ENCODE measurements at places on chromosomes 1 and 21.

GRCh38 chr1:50197216-50197615, 88.5 kb downstream of the ELAVL4 start:
- no peak for DNase-seq

GRCh38 chr1:89733748-89734147, 87.1 kb upstream of the LRRC8D start:
- no peak for DNase-seq

DNA sequence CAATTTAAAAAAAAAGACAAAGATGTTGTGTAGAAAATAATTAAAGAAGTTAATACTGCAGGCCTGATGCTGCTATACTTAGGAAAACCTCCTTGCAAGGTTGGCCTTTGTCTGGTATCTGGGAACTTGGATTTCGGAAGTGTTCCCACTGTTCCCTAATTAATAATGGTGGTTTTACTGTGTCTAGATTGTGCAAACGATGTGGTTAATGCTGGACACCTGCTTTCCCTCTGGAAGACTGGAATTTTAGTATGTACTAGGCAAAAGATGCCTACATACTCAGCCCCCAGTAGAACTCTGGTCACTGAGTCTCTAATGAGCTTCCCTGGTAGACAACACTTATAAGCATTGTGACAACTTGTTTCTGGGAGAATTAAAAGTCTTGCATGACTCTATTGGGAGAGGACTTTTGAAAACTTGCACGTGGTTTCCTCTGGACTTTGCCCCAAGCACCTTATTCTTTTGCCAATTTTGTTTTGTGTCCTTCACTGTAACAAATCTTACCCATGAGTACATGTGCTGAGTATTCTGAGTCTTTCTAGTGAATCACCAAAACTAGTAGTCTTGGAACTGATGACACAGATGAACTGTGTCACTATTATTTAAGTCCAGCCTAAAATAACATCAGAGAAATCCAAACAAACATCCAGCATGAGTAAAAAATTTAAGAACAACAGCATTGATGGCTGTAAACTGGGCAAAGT, 40.4 kb downstream of the LIN9 start:
- no peak for DNase-seq

DNA sequence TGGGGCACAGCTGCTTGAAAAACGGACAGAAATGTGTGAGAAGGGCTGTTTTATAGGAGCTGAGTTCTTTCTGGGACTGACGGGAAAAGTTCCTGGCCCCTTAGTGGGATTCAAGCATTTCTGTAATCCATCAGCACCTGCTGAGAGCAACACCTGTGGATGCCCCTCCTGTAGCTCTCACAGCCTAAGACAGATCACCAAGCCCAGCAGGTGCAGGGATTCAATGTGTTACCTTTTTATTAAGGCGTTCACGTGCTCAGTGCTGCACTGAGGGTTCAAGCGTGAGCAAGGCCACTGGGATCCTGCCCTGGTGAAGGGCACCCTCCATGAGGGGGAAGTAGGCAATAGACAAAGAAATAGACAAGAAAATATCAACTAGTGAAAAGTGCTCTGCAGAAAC, 14.9 kb downstream of the OLFML2B start:
- no peak for DNase-seq

GRCh38 chr1:192343344-192343743, 26.6 kb downstream of the RGS21 start:
- no peak for DNase-seq

- no peak for DNase-seq
Observed at GRCh38 chr1:156584813-156585212, 5.3 kb downstream of the TTC24 start.

GRCh38 chr1:88698140-88698539, 14.1 kb downstream of the PKN2 start:
- DNase-seq = no peak

GRCh38 chr1:22971611-22972405, 858 bp downstream of the LACTBL1 start:
- DNase-seq = no peak

DNA sequence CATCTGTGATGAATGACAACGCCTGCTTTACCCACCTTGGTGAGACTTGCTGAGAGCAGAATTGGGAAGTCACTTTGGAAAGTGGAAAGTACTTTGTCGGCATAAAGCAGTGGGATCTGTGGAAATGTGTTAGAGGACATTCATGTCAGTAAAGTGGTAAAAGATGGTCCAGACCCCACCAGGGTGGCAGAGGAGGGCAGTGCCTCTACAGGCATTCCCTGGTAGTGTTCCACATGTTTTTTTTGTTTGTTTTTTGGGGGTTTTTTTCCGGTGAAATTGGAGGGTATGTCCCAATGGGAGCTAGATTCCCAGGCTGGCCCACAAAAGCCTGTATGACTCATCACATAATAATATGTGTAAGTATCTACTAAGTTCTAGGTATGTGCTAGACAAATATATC, 80.6 kb downstream of the ELAVL4 start:
- DNase-seq = no peak

GRCh38 chr1:210917560-210918169, 216.3 kb downstream of the KCNH1 start:
- no peak for DNase-seq

GRCh38 chr21:10521091-10521598, at the start of gene TPTE:
Gene TPTE (plus strand): TSS chr21:10521583. CDS start chr21:10538724, 17,141 bp downstream.
- no peak for DNase-seq

- DNase-seq = no peak
Observed at GRCh38 chr1:160416369-160416768, 16.0 kb downstream of the VANGL2 start.

- DNase-seq = no peak
Observed at GRCh38 chr1:100349246-100349645, 3.1 kb upstream of the CDC14A start.

DNA sequence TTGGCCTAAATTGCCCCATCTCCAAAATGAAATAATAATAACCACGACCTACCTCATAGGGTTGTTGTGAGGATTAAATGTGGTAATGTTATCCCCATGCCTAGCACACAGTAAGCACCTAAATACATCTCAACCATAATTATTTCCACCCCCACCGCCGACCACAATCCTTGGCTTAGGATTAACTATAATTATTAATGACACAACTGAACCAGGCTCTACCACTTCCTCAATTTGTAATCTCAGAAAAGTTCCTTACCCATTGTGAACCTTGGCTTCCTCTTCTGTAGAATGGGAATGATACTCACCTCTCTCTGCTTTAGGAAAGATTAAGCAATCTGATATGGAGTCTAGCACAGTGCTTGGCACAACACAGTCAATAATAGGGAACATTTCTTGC, 44.3 kb upstream of the TACSTD2 start:
- DNase-seq = no peak

DNA sequence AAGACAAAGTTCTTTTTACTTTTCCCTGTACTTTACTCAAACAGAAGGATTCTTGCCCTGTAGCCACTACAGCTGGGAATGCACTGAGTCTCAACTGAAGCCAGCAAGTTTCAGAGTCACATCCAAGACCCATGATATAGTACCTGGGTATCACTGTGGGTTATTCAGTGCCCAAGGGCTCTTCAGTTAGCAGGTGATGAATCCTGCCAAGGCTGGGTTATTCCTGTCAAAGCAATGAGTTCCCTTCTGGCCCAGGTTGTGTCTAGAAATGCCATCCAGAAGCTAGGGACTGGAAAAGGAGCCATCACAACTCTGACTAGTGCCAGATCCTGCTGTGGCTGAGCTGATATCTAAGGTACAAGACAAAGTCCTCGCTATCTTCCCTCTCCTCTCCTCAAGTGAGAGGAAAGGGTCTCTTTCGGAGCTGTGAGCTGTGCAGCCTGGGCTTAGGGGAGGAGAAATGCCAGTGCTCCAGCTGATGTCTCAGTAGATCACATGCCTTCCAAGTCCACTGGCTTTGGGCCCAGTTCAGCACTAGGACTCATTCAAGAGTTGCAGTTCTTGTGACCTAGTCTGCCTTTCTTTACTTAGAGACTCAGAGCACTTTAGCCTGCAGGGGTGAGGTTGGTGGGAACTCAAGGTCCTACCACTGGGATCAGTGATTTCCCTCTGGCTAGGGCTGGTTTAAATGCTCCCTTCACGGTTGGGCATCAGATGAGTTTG, 369.4 kb downstream of the TBX15 start:
- no peak for DNase-seq

- DNase-seq = no peak
Observed at GRCh38 chr1:229325401-229325800, 17.4 kb downstream of the CCSAP start.

- no peak for DNase-seq
Observed at GRCh38 chr1:69787151-69787550, 219.4 kb downstream of the LRRC7 start.

- no peak for DNase-seq
Observed at GRCh38 chr1:176178316-176178715, 28.8 kb downstream of the COP1 start.

GRCh38 chr1:234704106-234704887, 94.3 kb upstream of the IRF2BP2 start:
- no peak for DNase-seq

DNA sequence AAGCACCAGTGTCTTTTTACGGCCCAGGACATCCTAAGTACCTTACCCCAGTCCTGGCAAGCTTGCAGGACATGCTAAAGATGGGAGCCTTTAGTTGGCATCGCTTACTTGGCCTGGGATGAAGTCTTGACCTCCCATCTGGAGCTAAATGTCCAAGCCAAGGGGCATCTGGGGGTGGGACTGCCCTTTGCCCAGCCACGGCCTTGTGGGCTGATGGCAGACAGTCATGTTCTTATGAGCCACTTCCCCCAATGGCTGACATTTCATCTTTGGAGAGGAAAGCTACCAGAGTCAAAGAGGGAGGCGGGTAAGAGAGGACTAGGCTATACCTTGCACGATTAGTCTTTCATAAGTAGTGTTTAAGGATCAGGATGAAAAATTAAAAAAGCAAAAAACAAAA, 32.2 kb downstream of the OPTC start:
- DNase-seq = no peak

DNA sequence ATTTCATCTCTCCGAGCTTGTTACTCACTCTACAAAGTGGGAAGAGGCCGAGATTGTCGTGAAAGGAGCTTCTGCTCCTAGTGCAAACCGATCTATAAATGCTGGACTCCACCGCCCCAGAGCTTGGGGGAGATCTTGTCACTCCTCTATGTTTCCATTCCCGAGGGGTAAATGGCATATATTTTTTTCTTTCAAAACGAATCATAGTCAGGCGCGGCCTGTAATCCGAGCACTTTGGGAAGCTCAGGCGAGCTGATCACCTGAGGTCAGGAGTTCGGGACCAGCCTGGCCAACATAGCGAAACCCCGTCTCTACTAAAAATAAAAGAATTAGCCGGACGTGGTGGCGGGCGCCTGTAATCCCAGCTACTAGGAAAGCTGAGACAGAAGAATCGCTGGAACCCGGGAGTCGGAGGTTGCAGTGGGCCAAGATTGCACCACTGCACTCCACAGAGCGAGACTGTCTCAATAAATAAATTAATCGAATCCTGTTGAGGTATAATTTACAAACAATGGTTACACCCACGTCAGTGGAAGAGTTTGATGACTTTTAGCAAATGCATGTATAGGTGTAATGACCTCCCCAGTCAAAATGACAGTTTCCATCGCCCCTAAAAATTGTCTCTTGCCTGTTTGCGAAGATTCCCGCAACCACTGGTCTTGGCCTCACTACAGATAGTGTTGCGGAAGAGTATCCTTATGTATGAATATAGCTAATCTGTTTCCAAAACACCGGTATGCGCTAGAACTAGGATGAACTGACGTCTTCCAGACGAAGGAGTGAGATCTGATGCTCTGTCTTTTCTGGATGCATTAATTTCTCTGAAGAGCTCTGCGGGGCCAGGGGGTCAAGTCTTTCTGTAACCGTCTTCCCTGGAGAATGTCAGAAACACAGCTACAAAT, 840 bp upstream of the HEATR1 start:
- DNase-seq = no peak

GRCh38 chr1:153348511-153349362, at the start of gene PGLYRP4:
Gene PGLYRP4 (minus strand): TSS chr1:153348841. CDS start chr1:153347932, 909 bp downstream.
- no peak for DNase-seq

DNA sequence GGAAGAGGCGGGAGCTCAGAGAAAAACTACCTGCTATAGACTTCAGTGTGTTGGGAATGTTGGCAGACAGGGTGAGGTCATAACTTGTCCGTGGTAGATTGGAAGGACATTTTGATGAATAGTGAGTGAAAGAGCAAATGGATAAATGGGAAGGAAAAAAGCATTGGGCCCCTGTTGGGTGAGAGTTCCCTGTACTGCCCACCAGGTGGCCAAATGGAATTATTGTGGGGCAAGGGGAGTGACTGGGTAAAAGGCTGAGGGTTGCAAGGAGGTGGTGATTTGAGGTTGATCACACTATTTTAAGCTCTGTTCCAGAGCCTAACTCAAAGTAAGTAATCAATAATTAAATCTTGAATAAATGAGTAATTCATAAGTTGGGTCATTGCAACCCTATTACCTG, 60.4 kb downstream of the MRPS6 start:
- DNase-seq = no peak

DNA sequence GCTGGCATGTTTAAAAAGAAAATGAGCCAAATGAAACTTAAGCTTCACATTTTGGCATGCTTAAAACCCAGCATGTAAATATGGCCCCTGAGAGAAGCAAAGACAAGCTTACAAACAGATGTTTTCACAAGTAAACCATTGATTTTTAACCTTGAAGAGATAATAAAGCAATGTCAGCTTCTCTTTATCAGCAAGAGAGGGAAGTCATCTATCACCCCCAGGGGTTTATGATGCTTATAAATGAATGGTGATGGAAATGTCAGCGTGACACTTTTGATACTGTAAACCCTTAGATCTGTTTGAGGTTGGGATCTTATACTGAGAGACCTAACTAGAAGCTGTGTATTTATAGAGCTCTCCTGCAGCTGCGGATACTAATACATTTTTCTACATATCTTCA, 471.3 kb downstream of the PLA2G4A start:
- no peak for DNase-seq

DNA sequence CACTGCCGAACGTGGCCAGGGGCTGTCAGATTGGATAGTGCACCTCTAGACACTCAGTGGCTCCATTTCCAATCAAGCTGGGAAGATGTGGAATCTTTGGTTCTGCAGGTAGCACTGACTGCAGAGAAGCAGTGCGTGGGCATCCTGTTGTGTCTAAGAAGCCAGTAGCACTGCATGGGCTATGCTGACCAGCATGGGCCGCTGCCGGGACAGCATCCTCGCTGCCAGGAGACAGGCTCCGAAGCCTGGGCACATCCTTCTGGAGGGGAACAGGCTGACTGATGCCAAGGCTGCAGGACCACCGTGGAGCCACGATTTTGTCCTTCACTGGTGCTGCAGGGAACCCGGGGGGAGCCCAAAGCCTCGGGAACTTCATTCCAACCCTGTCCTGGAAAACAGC, 649.4 kb downstream of the NPHP4 start:
- DNase-seq = no peak

DNA sequence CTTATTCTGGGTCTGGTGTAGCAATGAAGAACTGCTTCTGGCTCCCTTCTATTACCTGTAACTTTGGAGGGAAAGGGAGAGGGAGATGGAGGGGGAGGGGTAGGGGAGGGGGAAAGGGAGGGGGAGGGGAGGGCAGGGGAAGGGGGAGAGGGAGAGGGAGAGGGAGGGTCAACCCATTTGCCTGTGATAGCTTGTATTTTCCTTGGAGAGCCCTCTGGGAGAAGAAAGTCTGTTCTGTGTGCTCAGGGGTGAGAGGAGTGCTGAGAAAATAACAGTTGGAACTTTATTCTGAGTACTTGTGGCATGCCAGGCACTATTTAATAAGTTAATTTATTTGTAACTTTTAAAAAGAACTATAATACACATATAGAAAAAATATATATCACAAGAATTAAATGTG, 70.7 kb upstream of the TSPAN2 start:
- DNase-seq = no peak
